CD8-positive, alpha-beta memory T cell (primary cell): ENCODE measurements at places on chromosomes 1 and 21. TPM values are rescaled to one million over a fixed set of nuclear protein-coding genes. Genes with fewer than 3 reads are reported as not detected.

- DNase-seq, result no peak
- H3K4me1 ChIP-seq, result no peaks in the 10 kb centered on the region
- no peak within 1 kb of the TSS for H3K27ac ChIP-seq
- no peak within 1 kb of the TSS for H3K4me3 ChIP-seq
These were observed at the start of gene SPATA46 for GRCh38 chr1:162376691-162377090. TSS of gene SPATA46 (minus strand) at chr1:162376854. CDS start at chr1:162376790, 64 bp downstream.

- no peak for DNase-seq
- no peak overlapping the region for H3K4me3 ChIP-seq
- H3K4me1 ChIP-seq, result no peaks in the 10 kb centered on the region
- H3K36me3 ChIP-seq, result no peaks in the 10 kb centered on the region
These were observed 61.5 kb downstream of the TNN start for GRCh38 chr1:175129182-175129581.

DNA sequence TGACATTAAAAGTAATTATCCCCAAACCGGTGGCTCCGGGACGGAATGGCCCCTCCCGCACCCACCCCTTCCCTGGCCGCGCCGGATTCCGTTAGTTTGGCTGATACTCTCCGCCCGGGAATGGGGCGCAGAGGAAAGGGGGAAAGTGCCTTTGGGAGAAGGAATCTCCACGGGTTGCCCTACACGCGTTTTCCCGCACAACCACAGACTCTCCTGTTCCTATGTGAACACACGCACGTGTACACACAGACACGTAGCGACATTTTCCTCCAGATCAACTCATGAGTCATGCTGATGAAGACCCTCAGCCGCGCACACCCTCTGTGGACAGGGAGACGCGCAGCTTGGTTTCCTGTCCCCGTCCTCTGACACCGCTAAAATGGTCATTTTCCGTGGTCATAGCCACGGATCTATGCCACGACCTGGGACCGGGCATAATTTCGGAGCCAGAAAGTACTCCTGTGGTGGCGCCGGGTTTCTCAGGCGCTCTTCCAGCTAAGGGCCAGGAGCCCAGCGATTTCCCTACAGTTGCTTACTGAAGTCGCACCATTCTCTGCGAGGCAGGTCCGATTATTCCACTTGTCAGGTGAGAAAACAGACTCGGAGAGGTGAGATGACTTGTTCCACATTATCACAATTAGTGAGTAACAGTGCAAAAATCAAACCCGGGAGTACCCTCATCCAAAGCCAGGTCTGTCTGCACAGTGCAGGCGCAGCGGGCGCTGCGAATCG lies 4.0 kb upstream of the DMRTA2 start:
- H3K4me3 ChIP-seq, result no peak overlapping the region
- DNase-seq, result no peak
- no peaks in the 10 kb centered on the region for H3K4me1 ChIP-seq
- peaks cover 82% of the 10 kb centered on the region for H3K27me3 ChIP-seq
- H3K27ac ChIP-seq, result no peak overlapping the region

GRCh38 chr1:8858888-8859706 lies 19.4 kb downstream of the ENO1 start:
- H3K27me3 ChIP-seq, result no peaks in the 10 kb centered on the region
- DNase-seq, result peak; percentile 36

GRCh38 chr21:45151445-45152160 lies 77.2 kb downstream of the ADARB1 start:
- no peak for DNase-seq
- peaks cover 40% of the 10 kb centered on the region for H3K4me1 ChIP-seq
- H3K27me3 ChIP-seq, result no peaks in the 10 kb centered on the region
- H3K36me3 ChIP-seq, result no peaks in the 10 kb centered on the region
- no peak overlapping the region for H3K4me3 ChIP-seq

DNA sequence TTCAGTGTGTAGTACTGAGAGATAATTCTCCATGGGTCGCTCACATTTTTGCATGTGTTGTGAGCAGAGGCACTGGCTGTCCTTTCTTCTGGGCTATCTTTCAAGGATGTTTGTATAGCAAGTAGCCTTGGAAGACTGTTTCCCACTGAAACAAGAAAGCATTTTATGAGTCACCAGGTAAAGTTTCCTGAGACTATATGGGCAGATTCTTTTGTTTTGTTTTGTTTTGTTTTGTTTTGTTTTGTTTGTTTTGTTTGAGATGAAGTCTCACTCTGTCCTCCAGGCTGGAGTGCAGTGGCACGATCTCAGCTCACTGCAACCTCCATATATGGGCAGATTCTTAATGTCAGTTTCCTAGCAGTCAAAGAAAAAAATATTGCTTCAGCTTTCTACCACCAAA lies 912.6 kb downstream of the TTLL7 start:
- H3K36me3 ChIP-seq, result no peaks in the 10 kb centered on the region
- H3K27ac ChIP-seq, result no peak overlapping the region
- DNase-seq, result no peak
- H3K4me3 ChIP-seq, result no peak overlapping the region
- no peaks in the 10 kb centered on the region for H3K4me1 ChIP-seq

GRCh38 chr1:203465948-203466347 lies 9.7 kb upstream of the PRELP start:
- H3K27me3 ChIP-seq, result peaks cover 6% of the 10 kb centered on the region
- no peak for DNase-seq
- H3K4me1 ChIP-seq, result no peaks in the 10 kb centered on the region
- H3K36me3 ChIP-seq, result no peaks in the 10 kb centered on the region

GRCh38 chr1:4261327-4261726 lies 361.3 kb upstream of the C1orf174 start:
- H3K27me3 ChIP-seq, result no peaks in the 10 kb centered on the region
- no peaks in the 10 kb centered on the region for H3K4me1 ChIP-seq
- no peak for DNase-seq
- H3K4me3 ChIP-seq, result no peak overlapping the region
- H3K36me3 ChIP-seq, result no peaks in the 10 kb centered on the region

GRCh38 chr1:41779360-41779759 lies 139.4 kb downstream of the HIVEP3 start:
- no peak overlapping the region for H3K27ac ChIP-seq
- peaks cover 7% of the 10 kb centered on the region for H3K4me1 ChIP-seq
- H3K36me3 ChIP-seq, result no peaks in the 10 kb centered on the region
- no peaks in the 10 kb centered on the region for H3K27me3 ChIP-seq

GRCh38 chr1:17053086-17053684 lies 647 bp downstream of the SDHB start:
- no peak for DNase-seq
- peak overlapping the region; percentile 79 for H3K4me3 ChIP-seq
- H3K4me1 ChIP-seq, result peaks cover 14% of the 10 kb centered on the region
- H3K27me3 ChIP-seq, result no peaks in the 10 kb centered on the region

- no peaks in the 10 kb centered on the region for H3K4me1 ChIP-seq
- no peaks in the 10 kb centered on the region for H3K27me3 ChIP-seq
- no peak overlapping the region for H3K4me3 ChIP-seq
- H3K27ac ChIP-seq, result no peak overlapping the region
- no peak for DNase-seq
These were observed 45.1 kb upstream of the DNAH14 start for GRCh38 chr1:224884361-224884801.

DNA sequence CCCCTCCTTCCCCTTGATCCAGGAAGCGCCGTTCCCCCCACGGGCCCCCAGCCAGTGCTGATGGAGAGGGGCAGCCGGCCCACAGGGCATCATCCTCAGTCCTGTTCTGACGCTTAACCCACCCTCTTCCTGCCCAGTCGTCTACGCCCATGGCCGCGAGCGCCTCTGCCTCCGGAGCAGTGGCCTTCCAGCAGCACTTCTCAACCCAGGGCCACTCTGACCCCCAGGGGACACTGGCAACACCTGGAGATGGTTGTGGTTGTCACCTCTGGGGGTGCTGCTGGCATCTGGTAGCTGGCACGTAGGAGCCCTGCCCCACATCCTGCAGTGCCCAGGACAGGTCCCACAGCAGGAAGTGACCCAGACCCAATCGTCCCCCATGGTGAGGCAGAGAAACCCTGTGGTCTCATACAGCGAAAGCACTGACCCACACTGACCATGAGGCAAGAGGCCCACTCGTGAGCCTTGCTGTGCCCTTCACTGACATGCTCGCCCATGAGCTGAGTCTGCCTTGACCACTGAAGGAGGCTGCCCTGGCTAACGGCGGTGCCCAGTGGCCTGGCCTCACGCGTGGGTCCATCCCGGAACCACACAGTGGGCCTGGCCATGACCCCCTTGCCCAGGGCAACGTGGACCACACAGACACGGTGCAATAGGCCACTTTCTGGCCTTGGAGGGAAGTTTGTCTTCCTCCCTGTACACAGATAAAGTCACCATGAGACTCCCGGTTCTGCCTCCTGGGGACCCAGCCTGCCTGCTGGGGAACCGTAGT lies 96.8 kb upstream of the ARHGEF16 start:
- no peaks in the 10 kb centered on the region for H3K4me1 ChIP-seq
- no peak overlapping the region for H3K27ac ChIP-seq
- no peak for DNase-seq
- no peaks in the 10 kb centered on the region for H3K27me3 ChIP-seq
- H3K4me3 ChIP-seq, result no peak overlapping the region

- H3K4me1 ChIP-seq, result no peaks in the 10 kb centered on the region
- no peak overlapping the region for H3K4me3 ChIP-seq
- no peak overlapping the region for H3K27ac ChIP-seq
- no peak for DNase-seq
These were observed 108.0 kb downstream of the DUSP10 start for GRCh38 chr1:221633841-221634409.

AADACL3 gene
- total RNA-seq, result not detected

HP1BP3 gene
- 155 TPM for total RNA-seq

METTL18 gene
- 14.5 TPM for total RNA-seq

NOTCH2NLA gene
- 19.6 TPM for total RNA-seq

UBXN10 gene
- 0.50 TPM for total RNA-seq

C1orf141 gene
- not detected for total RNA-seq
